ENCODE measurements at places on chromosomes 11 and 22. TPM values are rescaled to one million over a fixed set of nuclear protein-coding genes. Genes with fewer than 3 reads are reported as not detected.

- H3K4me3 ChIP-seq, result no peak overlapping the region
- H3K27me3 ChIP-seq, result no peaks in the 10 kb centered on the region
- H3K4me1 ChIP-seq, result peaks cover 21% of the 10 kb centered on the region
- peak overlapping the region; percentile 34 for H3K27ac ChIP-seq
- no peaks in the 10 kb centered on the region for H3K36me3 ChIP-seq
Measured at GRCh38 chr11:126420698-126421256, 65.3 kb downstream of the ST3GAL4 start.

DNA sequence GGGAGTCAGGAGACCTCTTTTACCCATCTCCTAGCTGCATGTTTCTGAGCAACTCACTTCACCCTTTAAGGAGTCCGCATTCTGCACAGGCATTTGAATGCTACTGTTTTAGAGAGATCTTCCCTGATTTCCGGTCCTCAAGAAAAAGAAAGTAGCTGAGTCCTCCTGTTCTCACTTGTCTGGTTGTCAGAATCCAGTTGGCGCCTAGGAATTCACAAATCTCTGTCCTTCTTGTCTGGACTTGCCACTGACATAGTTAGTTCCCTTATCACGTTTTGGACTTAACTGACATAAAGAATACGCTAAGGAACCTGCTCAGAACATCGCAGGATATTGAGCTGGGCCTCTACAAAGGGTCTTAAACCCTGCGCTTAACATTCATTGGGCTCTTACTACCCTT, 61.3 kb upstream of the OR5P2 start:
- no peak overlapping the region for H3K27ac ChIP-seq
- H3K4me1 ChIP-seq, result no peaks in the 10 kb centered on the region
- no peak overlapping the region for H3K4me3 ChIP-seq
- DNase-seq, result no peak
- no peaks in the 10 kb centered on the region for H3K36me3 ChIP-seq
- peaks cover 4% of the 10 kb centered on the region for H3K27me3 ChIP-seq

MIAT gene
- total RNA-seq, result 1.2 TPM

DNA sequence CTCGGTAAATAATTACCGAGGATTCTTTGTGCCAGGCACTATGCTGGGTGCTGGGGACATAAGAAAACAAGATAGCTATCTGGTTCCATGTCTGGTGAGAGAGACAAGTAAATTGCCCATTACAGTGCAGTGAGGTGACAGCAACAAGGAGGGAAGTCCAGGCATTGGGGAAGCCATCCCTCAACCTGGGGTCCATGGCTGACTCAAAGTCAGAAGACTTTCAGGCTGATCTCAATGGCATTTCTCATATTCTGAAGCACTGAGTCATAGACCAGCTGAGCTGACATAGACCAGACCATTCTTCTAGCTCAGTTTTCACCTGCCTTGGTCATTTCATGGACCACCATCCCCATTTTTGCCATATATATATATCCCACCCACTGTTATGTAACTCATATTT, 158.8 kb downstream of the TTC17 start:
- no peaks in the 10 kb centered on the region for H3K36me3 ChIP-seq
- H3K27ac ChIP-seq, result no peak overlapping the region
- no peak overlapping the region for H3K4me3 ChIP-seq
- H3K4me1 ChIP-seq, result no peaks in the 10 kb centered on the region
- no peak for DNase-seq

P4HA3 gene
- 0.99 TPM for total RNA-seq

DNA sequence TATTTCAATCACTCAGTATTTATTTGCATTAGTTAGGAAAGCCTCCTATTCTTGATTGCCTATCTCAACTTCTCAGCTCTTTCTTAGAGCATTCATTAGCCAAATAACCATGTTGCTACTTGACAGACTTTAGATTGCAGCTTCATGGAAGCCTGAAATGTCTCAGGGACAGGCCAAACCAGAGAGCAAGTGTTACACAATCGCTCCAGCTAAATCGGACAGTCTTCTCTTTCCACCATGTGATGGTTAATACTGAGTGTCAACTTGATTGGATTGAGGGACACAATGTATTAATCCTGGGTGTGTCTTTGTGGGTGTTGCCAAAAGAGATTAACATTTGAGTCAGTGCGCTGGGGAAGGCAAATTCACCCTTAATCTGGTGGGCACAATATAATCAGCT, 106.5 kb upstream of the DRD2 start:
- H3K27me3 ChIP-seq, result no peaks in the 10 kb centered on the region
- H3K4me1 ChIP-seq, result no peaks in the 10 kb centered on the region
- DNase-seq, result peak; percentile 72
- H3K36me3 ChIP-seq, result no peaks in the 10 kb centered on the region

APOA5 gene
- total RNA-seq, result not detected

DNA sequence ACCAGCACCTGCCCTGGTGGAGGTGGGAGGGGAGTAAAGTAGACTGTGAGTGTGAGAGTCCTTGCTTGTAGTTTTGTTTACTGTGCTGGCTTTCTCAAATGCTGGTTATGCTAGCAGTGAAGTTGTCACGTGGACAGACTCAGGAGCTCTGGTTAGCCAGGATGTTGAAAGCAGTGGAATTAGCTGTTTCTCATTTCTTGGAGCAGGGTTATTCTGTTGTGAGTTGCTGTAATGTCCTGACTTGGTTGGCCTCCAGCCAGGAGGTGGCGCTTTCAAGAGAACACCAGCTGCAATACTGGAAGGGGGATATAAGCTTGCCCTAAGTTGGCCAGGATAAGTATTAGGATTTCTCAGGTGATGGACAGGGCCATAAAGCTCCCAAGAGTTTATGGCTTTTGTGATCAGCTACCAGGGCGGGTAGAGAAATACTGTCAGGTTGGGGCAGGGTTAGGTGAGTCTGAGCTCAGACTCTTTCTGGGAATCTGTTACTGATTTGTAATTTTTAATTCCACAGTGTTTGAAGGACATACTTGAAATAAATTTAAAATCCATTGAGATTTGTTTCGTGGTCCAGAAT, 13.7 kb downstream of the CYP2D6 start:
- no peak overlapping the region for H3K4me3 ChIP-seq
- DNase-seq, result no peak
- H3K27me3 ChIP-seq, result no peaks in the 10 kb centered on the region
- no peaks in the 10 kb centered on the region for H3K36me3 ChIP-seq
- H3K27ac ChIP-seq, result no peak overlapping the region

C11orf52 gene
- 6.9 TPM for total RNA-seq

GRCh38 chr11:100619484-100619883, 67.6 kb upstream of the ARHGAP42 start:
- no peak overlapping the region for H3K4me3 ChIP-seq
- no peaks in the 10 kb centered on the region for H3K27me3 ChIP-seq
- no peak overlapping the region for H3K27ac ChIP-seq
- H3K36me3 ChIP-seq, result no peaks in the 10 kb centered on the region
- no peaks in the 10 kb centered on the region for H3K4me1 ChIP-seq

- no peaks in the 10 kb centered on the region for H3K4me1 ChIP-seq
- H3K4me3 ChIP-seq, result no peak overlapping the region
- peaks cover 61% of the 10 kb centered on the region for H3K36me3 ChIP-seq
- DNase-seq, result no peak
Measured at GRCh38 chr11:126293726-126294125, 10.1 kb upstream of the DCPS start.

DNA sequence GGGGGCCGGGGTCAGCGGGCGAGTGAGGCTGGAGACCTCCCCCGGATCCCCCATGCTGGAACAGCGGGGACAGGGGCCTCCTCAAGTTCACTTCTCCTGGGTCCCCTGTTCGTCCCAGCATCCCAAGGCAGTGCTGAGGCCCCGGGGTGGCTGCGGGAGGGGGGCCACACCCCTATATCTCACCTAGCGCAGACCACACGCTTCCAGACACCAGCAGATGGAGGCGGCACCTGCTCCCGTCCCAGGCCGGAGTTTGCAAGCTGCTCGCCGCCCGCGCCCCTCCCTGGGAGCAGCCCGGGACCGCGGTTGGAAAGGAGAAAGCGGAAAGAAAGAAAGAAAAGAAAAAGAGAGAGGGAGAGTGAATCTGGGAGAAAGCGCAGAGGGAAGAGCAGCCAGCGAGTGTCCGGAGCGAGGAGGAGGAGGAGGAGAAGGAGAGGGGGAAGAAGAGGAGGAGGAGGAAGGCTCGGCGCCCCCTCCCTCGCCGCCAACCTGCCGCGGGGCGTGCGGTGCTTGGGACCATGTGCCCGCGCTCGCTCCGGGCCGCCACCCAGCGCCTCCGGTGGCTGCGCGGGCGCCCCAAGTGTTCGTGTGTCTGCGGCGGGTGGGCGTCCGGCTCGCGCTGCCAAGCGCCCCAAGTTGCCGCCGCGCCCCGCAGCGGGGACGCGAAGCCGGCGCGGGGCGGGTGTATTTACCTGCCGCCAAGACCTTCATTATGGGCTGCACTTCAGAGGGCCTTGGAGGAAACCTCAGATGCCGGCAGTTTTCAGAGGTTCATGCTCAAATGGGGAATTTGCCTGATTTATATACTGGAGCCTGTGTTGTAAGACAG, at the start of gene LIF:
TSS of gene LIF (minus strand) at position 775 of the 829 bp plus-strand sequence. CDS start at position 711, 64 bp downstream.
- no peaks in the 10 kb centered on the region for H3K27me3 ChIP-seq
- peak within 1 kb of the TSS; percentile 41 for H3K27ac ChIP-seq
- no peak for DNase-seq

GRCh38 chr11:34323601-34324000, 34.2 kb downstream of the ABTB2 start:
- no peak overlapping the region for H3K4me3 ChIP-seq
- peak overlapping the region; percentile 5 for H3K27ac ChIP-seq
- no peaks in the 10 kb centered on the region for H3K27me3 ChIP-seq
- H3K36me3 ChIP-seq, result no peaks in the 10 kb centered on the region
- H3K4me1 ChIP-seq, result peaks cover 41% of the 10 kb centered on the region

DNA sequence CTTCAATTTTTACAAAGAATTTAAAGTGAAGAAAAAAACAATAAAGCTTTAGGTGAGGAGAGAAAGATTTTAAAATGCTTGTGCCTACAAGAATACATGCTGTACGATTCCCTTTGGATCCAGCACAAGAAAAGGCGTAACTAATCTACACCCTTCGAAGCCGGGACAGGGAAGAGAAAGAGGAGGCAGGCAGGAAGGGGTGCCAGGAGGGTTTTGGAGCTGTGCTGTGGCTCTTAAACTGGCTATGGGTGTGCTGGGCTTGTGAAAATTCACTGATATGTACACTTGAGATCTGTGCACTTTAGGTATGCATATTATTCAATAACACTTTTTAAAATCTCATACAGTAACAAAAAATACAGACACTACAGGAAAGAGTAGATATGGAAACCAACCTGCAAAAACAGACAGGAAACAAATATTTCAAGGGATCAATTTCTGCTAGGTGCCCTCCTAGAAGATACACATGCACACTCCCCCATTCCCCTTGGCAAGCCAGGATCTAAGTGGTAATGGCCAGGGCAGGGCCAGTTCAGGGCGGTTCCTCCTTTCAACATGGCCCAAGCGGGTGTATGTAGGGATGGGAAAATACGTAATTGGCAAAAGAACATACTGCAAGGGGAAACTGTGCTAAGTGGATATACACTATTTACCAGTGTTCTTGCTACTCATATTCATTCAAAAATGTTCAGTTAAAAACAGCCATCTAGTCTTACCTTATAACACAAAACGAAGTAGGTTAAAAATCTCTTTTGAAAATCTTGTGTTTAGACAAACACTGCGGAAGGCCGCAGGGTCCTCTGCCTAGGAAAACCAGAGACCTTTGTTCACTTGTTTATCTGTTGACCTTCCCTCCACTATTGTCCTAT, 54.2 kb downstream of the PACSIN2 start:
- H3K27ac ChIP-seq, result peak overlapping the region; percentile 73
- H3K4me1 ChIP-seq, result peaks cover 58% of the 10 kb centered on the region
- DNase-seq, result no peak

GRCh38 chr11:19816817-19817216, 104.2 kb downstream of the NAV2 start:
- H3K4me1 ChIP-seq, result peaks cover 67% of the 10 kb centered on the region
- no peaks in the 10 kb centered on the region for H3K27me3 ChIP-seq
- no peak overlapping the region for H3K4me3 ChIP-seq
- no peak overlapping the region for H3K27ac ChIP-seq
- no peak for DNase-seq
- no peaks in the 10 kb centered on the region for H3K36me3 ChIP-seq

PARVB gene
- 107 TPM for total RNA-seq

RAB36 gene
- total RNA-seq, result 5.0 TPM

- no peak overlapping the region for H3K4me3 ChIP-seq
- H3K4me1 ChIP-seq, result peaks cover 40% of the 10 kb centered on the region
- no peaks in the 10 kb centered on the region for H3K27me3 ChIP-seq
- H3K27ac ChIP-seq, result peak overlapping the region; percentile 76
- H3K36me3 ChIP-seq, result no peaks in the 10 kb centered on the region
Measured at GRCh38 chr11:12556788-12557384, 117.3 kb upstream of the TEAD1 start.

LDHAL6A gene
- total RNA-seq, result not detected

ELMOD1 gene
- 0.50 TPM for total RNA-seq

DNA sequence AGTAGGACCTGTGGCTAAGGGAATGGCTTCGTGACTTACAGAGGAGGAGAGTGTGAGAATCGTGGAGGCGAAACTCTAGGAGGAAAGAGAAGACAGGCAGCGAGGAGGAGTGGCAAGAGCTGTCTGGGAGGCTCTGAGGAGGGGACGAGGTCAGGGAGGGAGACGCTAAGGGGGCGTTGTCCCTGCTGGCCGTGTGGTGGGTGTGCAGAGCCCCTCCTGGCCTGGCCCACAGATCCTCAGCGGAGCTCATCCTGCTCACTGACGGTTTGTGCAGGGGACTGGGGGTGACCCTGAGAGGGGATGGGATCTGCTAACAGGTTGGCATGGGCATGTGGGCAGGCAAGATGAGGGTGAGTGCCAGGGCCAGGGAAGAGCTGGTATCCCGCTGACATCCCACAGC, 56.5 kb upstream of the PRR5 start:
- no peaks in the 10 kb centered on the region for H3K36me3 ChIP-seq

DNA sequence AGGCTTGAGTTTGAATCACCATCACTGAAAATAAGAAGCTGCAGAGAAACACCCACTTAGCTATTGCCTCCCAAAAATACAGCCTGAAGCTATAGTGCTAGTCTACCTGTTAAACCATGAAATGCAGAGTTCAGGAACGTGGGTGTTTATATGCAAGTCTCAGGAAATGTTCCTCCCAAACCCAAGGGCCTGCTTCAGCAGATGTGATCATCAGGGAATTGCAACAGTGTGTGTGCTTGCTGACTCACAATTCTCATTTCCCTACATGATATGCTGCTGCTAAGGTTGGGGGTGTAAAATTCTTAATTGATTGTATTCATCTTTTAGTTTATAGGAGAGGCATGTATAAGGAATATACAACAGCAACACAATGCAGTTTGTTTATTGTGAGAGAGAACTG, 49.6 kb downstream of the NUP98 start:
- no peak for DNase-seq
- H3K27me3 ChIP-seq, result no peaks in the 10 kb centered on the region
- no peak overlapping the region for H3K4me3 ChIP-seq
- peaks cover 84% of the 10 kb centered on the region for H3K36me3 ChIP-seq
- no peak overlapping the region for H3K27ac ChIP-seq

GLB1L2 gene
- total RNA-seq, result 7.1 TPM

DNA sequence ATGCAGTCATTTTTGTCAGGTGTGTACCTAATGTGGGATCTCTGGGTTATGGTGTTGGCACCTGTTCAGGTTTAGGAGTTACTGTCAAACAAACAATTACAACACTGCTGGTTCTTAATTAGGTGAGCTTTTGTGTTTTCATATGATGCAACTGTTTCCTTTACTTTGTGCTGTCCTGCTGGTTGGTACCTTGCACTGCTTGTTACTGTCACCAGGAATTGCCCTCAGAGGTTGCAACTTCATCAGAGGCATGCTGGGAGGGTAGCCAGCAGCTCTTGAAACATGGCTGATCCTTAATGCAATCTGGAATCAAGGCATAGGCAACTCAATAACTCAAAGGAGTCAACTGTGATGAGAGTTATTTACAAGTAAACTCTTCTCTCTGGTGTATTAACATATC, 400.3 kb downstream of the MIAT start:
- no peaks in the 10 kb centered on the region for H3K36me3 ChIP-seq
- H3K27me3 ChIP-seq, result no peaks in the 10 kb centered on the region
- no peaks in the 10 kb centered on the region for H3K4me1 ChIP-seq
- no peak for DNase-seq

LRRC74B gene
- not detected for total RNA-seq

OR6T1 gene
- total RNA-seq, result not detected

Data from esophagus muscularis mucosa (tissue), 4 donors.